ENCODE measurements at places on chromosomes 16 and 17.

GRCh38 chr16:70768203-70768580, 32.8 kb downstream of the VAC14 start:
- DNase-seq, result peak; percentile 41

DNA sequence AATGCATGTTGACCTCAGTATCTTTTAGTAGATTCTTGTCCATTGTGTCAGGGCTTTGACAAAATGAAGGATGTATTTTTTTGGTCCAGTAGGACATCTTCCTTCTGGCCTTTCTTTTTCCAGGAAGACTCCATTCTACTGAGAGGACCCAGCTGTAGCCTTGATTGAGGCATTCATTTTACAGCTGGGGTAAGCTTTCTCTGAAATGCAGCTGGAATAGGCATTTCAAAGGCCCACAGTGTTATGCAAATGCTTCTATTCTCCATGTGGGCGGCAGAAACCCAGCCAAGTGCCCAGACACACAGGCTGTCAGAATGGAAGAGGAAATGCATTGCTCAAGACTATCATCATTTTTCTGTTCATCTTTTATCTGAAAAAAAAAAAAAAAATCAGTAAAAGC, 629.0 kb upstream of the CDH8 start:
- DNase-seq, result no peak

DNA sequence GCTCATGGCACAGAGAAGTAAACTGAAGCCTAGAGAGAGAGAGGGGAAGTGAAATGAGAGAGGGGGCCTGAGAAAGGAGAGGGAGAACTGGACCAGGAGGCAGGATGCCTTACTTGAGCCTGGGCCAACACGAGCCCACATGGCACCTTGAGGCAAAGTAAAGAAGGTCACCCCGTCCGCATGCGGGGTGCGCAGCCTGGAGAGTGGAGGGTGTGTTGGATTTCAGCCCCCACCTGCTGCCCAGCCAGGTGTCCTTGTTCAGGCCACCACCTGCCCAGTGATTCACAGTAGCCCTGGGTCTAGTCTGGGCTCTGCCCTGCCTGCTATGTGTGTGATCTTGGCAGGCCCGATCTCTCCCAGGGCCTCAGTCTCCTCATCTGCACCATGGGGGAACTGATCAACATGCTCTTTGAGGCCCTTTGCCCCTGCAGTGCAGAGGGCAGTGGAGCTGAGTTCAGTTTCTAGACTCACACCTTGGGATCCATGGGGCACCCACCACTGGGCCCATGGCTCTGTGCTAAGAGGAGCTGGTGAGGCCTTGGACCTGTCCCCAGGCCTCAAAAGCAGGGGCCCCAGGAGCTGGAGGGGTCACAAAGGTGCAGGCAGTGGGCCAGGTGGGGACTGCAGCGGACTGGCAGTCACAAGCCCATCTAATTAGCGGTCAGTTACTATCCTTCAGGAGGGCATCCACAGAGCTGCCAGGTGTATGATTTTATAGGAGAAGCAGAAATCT, 9.8 kb upstream of the DRC7 start:
- DNase-seq, result no peak

GRCh38 chr16:4550591-4550990, 5.5 kb upstream of the C16orf96 start:
- DNase-seq, result peak; percentile 23

- no peak for DNase-seq
These were observed 18.8 kb downstream of the WNT9B start for GRCh38 chr17:46869975-46870803.

- DNase-seq, result no peak
These were observed 250.8 kb upstream of the RPL38 start for GRCh38 chr17:73952480-73953205.

GRCh38 chr17:14925498-14925897, 339.6 kb downstream of the PMP22 start:
- no peak for DNase-seq

DNA sequence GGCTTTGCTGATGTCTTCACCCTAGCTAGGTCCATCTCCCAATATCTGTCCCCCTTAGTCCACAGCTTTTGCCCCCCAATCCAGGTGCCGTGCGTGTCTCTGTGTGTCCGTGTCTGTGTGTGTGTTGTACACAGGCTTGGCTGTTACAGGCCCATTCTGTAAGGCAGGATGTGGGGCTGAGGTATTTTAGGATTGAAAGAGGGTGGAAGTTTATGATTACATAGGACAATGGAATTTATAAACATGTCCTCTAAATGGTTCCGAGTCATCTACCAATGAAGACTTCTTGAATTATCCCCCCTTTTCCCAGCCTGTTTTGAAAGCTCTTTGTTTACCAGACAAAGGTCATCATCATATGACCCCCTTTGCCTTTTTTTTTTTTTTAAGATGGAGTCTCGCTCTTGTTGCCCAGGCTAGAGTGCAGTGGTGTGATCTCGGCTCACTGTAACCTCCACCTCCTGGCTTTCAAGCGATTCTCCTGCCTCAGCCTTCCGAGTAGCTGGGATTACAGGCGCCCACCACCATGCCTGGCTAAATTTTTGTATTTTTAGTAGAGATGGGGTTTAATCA, 21.9 kb downstream of the ACE start:
- DNase-seq, result peak; percentile 87

DNA sequence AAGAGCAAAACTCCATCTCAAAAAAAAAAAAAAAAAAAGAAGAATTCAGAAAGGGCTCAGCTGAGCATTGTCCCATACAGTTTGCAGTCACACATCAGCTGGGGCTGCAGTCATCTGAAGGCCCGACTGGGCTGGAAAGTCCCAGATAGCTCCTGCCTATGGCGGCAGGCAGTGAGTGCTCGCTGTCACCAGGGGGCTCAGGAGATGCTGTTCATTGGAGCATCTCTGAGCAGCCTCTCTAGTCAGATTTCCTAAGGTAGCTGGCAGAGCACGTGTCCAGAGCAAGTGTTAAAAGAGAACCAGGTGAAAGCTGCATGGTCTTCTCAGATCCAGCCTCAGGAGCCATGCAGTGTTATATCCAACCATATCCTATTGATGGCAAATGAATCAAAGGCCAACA, 75.8 kb downstream of the WSCD1 start:
- DNase-seq, result no peak

DNA sequence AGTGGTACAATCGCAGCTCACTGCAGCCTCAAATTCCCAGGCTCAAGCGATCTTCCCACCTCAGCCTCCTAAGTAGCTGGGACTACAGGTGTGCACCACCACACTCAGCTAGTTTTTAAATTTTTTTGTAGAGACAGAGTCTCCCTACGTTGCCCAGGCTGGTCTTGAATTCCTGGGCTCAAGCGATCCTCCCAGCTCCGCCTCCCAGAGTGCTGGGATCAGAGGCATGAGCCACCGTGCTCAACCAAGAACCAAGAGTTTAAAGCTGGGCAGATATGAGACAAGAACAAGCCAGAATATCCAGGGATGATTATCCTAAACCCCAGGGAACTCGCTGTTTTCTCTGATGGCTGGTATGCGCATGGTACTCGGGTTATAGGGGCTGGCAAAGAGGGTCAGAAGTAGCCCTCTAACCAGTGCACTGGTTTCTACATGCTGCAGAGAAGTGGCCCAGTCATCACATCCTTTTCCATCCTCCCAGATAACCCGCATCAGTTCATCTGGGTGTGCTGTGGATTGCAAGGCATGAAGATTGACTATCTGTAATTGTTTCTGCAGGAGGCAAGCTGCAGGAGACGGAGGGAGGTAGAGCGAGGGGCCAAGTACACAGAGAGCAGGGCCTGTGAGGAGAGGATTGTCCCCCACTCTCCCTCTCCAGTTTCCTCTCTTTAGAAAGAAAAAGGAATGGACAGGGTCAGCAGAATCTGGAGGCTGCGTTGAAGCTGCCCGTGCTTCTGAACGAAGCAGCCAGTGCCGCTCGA, 33.6 kb upstream of the TOB1 start:
- DNase-seq, result no peak

GRCh38 chr16:88503374-88503770, 50.3 kb downstream of the ZFPM1 start:
- DNase-seq, result peak; percentile 8

- peak; percentile 46 for DNase-seq
These were observed 63.9 kb downstream of the MYO1D start for GRCh38 chr17:32813021-32813420.

GRCh38 chr17:46841561-46842379, 9.6 kb upstream of the WNT9B start:
- DNase-seq, result no peak

DNA sequence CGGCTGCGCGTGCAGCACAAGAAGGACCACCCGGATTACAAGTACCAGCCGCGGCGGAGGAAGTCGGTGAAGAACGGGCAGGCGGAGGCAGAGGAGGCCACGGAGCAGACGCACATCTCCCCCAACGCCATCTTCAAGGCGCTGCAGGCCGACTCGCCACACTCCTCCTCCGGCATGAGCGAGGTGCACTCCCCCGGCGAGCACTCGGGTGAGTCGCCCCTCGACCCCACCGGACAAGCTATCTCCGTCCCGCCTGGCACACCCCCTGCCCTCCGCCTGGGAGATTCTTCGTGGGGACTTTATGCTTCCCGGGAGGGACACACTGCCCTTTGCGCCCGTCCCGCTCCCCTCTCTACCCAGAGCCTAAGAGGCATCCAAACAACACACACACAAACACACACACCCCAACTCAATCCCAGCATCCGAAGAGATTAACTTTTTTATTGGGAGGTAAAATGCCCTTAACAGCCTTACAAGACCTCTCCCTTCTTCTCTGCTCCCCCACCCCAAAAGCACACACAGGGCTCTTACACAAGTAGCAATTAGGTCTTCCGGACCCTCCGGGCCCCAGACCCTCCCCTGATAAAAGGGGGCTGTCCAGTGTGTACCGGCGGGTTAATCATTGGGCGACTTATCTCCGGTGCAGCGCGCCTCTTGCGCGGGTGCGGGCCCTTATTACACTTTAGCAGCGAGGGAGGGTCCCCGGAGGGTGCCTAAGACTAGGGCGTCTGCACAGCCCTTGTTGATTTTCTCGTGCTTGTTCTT, 2.1 kb downstream of the SOX9 start:
- peak; percentile 64 for DNase-seq

DNA sequence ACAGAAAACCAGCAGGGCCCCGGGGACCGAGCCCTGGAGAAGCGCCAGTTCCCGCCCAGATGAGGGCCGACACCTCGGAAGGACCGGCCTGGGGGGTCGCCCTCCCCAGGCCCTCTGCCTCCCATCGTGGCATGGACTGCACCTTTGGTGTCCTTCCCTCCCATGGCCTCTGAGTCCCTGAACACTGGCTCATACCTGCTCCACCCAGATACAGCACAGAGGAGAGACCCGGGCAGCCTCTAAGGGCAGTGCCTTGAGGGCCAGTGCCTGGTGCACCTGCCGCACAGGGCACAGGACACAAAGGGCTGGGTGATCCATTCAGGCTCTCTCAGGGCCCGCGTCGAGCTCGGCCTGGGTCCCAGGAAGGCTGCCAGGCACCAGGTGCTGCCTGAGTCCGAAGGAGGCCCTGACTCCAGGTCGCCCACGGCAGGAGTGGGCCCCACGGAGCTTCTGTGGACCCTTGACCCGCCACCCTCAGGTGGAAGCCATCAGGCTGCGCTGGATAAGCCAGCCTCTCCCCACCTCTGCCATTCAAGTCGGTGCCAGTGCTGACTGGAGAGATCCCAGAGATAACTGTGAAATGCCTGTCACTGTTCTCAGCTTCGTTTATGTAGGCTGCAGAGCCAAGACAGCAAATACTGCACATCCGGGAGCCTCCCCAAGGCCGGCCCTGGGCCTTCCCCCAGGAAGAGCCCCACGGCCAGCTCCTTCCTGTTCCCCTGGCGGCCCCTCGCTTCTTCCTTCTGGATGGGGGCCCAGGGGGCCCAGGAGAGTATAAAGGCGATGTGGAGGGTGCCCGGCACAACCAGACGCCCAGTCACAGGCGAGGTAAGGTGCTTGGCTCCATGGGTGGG, at the start of gene ZG16B:
ZG16B (plus strand) TSS at position 803 of the 854 bp plus-strand sequence. CDS start 139 bp downstream, outside the sequence.
- DNase-seq, result no peak

GRCh38 chr16:69618307-69618706, 52.5 kb downstream of the NFAT5 start:
- no peak for DNase-seq

- DNase-seq, result no peak
These were observed 105.5 kb downstream of the KPNA2 start for GRCh38 chr17:68141050-68141449.

DNA sequence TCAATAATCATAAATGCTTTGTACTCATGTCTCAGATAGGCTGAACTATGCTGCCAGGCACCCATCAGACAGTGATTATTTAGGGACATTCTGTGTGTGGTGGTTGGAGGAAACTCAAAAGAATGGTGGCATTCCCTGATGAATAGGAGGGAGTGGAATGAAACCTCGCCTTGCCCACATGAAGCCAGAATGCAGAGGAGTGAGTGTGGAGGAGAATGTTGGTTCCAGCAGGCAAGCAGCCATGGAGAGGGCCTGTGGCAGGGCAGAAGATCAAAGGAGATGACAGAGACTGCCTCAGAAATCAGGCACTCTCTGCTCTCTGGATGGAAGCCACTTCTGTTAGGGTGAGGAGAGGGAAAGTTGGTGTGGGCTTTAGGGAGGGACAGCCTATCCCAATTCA, 22.5 kb downstream of the KCTD19 start:
- peak; percentile 71 for DNase-seq

GRCh38 chr17:1834380-1835149, 4.8 kb downstream of the RPA1 start:
- no peak for DNase-seq

DNA sequence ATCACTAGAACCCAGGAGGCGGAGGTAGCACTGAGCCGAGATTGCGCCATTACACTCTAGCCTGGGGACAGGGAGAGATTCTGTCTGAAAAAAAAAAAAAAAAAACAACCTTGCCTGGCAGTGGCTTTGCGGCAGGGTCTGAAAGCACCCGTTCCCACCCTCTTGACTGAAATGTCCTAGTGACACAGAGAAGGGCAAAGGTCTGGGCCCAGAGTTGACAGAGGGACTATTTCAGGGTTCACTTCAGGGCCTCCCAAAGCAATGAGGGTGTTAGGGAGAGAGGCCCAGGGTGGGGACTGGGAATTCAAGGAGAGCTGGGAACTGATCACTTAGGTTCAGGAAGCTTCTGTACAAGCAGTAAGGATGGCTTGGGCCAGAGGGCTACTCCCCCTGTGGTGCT, 13.8 kb upstream of the CDRT15L2 start:
- DNase-seq, result no peak

DNA sequence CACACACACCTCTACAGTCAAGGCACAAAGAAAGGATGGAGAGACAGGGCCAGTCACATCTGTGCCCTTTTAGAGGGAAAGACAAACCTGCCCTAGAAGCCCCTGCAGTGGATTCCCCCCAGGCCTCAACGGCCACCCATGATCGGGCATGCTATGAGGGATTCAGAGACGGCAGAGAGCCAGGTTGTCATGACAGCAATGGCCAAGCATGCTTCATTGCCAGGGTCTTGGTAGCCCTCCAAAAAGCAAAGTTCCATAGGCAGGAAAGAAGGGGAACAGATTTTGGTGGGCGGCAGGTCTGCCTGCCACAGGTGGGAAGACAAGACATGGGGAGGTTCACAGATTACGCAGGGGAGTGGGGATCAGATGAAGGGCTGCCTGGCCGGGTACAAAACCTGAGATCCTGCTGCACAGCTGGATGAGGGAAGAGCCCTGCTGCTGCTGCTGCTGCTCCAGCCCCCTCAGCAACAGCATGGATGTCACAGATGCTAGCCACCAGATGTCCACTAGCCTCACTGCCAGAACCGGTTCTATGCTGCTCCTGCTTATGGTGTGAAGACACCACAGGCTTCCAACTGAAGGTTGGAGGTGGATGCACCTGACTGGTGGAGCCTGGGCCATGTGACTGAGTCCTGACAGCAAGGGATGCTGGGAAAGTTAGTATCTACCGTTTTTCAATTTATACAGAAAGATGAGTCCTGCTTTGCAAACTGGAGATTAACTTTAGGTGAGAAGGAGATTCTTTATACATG, 17.8 kb downstream of the ACTG1 start:
- no peak for DNase-seq
